CD4-positive, alpha-beta T cell treated with Interleukin-21 for 1 hour (primary cell): ENCODE measurements at places on chromosomes 4 and X.

DNA sequence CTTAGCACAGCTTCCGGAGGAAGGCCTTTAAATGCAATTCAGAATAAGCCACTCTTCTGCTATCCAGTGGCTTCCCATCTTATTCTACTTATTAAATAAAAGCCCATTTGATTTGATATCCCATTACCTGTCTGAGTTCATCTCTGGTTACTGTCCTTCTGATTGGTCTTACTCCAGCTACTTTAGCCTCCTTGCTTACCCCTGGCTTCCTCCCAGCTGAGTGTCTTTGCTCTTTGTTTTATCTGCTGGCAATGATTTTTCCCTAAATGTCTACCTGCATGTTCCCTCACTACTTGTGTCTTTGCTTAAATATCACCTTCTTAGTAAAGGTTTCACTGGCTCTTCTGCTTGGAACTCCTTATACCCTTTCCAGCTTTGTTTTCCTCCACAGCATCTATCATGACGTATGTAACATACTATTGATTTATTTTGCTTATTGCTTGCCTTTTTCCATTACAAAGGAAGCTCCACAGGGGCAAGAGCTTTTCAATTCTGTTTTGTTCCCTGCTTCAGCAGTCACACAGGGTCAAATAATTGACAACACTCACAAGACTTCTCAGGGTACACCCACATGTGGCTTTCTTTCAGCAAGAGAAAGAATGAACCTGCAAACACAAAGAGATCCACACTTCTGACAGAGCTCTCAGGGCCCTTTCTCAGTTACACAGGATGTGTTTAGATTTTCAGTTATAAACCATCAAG, 63.8 kb downstream of the TBC1D19 start:
- no peak for DNase-seq

DNA sequence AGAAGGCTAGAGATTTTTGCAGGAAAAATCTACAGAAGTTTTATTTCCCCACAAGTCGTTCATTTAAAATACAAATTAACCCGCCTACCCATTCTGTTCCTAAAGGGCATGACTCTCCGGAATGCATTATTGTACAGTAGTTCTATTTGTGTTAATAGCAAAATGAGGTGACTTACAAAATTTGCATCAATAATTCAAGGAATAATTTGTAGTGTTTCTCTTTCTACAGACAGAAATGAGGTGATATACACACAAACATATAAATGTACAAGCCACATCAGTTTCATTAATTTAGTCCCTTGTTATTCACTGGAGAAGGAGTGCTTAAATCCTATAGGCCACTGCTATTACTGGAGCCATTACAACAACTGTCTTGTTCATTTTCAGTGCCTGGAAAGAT, 501.3 kb upstream of the DIAPH2 start:
- no peak for DNase-seq

GRCh38 chr4:4836044-4836443, 23.4 kb upstream of the MSX1 start:
- DNase-seq = no peak

- DNase-seq = peak; percentile 37
Measured at GRCh38 chr4:122602277-122603142, 18.4 kb downstream of the IL21 start.

DNA sequence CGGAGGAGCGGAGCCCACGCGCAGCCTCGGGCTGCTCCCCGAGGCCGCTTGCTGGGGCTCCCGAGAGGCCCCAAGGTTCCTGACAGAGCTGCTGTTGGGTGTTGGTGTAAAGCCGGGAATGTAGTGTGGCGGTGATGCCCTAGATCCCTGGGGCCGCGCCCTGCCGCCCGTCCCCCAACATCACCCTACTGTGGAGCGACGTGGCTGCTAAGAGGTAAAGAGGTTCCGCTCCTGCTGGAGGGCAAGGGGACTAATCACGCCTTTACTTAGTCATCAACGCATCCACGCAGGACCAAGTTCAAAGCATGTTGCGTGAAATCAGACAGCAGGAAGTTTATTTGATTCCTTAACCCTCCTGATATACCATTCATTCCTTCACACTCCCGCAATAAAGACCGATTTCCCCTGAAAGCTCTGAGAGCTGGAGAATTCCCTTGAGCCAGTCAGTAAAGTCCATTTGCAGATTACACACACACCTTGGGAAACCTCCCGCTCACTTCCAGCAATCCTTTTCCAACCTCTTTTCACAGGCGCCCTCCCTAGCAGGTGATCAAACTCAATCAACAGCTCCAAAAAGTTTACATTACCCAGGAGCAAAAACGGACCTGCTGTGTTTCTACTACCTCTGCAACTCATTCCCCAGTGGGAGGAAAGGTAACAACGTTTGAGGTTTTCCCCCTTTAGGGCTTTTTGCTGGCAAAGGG, 579 bp upstream of the GABRA2 start:
- DNase-seq = no peak

- DNase-seq = no peak
Measured at GRCh38 chrX:68995386-68995779, 166.6 kb downstream of the EFNB1 start.

- no peak for DNase-seq
Measured at GRCh38 chr4:54700986-54701385, 43.2 kb downstream of the KIT start.

DNA sequence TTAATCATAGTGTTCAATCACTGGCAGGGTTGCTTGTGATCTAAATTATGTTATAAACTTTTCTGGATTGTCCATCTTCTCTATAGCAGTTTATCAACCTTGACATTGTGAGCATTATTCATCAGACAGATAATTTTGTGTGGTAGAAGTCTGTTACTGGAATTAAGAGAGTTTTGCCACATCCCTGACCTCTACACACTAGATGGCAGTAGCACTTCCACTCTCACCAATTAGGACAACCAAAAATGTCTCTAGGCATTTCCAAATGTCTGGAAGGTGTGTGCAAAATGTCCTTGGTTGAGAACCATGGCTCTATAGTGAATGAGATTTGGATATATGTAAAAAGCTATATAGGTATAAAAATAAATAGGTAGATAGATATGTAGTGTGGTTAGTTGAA, 324.1 kb upstream of the FAM47C start:
- no peak for DNase-seq
